Endodermal cell (in vitro differentiated cells): ENCODE measurements at places on chromosomes 4 and X. TPM values are rescaled to one million over a fixed set of nuclear protein-coding genes. Genes with fewer than 3 reads are reported as not detected.

DNA sequence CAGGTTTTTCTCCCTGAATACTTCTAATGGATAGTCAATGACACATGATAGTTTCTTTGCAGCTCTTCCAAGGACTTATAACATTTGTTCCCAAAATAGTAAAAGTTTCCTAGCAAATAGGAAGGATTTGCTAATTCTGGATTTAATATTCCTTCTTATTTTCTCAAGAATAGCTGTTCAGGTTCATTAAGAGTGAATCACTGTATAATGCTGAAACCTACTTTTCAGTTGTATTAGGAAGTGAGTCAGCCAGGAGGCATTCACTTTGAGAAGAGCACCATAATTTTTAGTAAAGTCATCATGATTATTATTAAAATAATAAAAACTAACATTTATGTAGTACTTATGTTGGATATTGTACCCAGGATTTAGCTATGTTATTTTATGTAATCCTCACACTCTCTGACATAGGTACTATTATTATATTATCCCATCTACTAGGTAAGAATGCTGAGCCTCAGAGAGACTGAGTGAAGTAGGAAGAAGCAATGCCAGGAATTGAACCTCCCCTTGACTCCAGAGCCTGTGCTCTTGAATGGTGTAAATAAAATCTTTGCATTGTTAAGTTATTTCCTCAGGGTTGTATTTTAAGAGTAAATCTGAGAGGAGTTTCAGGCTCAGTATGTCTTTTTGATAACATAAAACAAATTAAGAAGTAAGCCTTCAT is 114.8 kb downstream of the REELD1 start:
- no peak overlapping the region for H3K27ac ChIP-seq
- H3K27me3 ChIP-seq, result no peaks in the 10 kb centered on the region
- no peaks in the 10 kb centered on the region for H3K36me3 ChIP-seq
- no peak for DNase-seq

DNA sequence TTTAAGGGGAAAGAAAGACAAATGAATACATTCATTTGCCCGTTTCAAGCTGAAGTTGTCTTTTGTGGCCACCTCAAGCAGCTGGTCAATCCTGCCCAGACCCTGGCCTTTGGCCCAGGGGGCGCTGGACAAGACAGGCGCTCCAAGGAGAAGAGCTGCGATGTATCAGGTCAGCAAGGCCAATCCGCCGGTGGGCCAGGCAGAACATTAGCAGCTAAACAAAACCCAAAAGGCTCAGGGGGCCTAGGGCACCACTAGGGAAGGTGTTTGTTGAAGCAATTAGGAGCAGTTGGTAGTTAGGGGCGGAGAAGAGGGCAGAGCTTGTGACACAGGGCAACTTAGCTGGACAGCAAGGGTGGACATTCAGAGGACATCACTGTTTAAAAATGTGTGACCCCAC is 60.8 kb upstream of the TMEM33 start:
- no peak overlapping the region for H3K4me3 ChIP-seq
- H3K27me3 ChIP-seq, result peaks cover 100% of the 10 kb centered on the region
- peaks cover 5% of the 10 kb centered on the region for H3K4me1 ChIP-seq

DNA sequence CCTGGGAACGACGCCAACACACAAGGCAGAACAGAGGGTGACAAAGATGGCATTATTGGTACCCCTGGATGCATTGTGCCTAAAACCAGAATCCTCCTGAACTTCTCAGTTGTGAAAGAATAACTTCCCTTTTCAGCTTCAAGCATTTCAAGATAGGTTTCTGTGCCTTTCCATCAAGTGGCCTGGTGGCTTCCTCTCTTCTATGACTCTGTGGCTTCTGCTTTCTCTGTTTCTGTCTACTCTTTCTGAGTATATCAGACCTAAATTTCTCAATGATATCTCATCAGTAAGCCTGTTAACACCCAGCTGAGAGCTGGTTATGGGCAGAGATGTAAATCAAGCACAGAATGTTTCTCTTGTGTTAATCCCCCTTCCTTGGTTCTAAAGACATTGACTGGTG is 21.4 kb upstream of the FAM9B start:
- no peaks in the 10 kb centered on the region for H3K27me3 ChIP-seq
- H3K27ac ChIP-seq, result no peak overlapping the region
- no peaks in the 10 kb centered on the region for H3K4me1 ChIP-seq
- H3K36me3 ChIP-seq, result no peaks in the 10 kb centered on the region

DNA sequence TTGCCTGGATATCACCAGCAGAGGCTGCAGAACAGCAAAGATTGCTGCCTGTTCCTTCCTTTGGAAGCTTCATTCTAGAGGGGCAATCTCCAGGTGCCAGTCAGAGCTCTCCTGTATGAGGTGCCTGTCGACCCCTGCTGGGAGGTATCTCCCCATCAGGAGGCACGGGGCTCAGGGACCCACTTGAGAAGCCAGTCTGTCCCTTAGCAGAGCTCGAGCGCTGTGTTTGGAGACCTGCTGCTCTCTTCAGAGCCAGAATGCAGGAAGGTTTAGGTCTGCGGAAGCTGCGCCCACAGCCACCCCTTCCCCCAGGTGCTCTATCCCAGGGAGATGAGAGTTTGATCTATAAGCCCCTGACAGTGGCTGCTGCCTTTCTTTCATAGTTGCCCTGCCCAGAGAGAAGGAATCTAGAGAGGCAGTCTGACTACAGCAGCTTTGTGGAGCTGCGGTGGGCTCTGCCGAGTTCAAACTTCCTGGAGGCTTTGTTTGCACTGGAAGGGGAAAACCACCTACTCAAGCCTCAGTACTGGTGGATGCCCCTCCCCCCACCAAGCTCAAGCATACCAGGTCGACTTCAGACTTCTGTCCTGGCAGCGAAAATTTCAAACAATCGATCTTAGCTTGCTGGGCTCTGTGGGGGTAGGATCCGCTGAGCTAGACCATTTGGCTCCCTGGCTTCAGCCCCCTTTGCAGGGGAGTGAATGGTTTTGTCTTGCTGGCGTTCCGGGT is 57.9 kb downstream of the DKK2 start:
- no peaks in the 10 kb centered on the region for H3K4me1 ChIP-seq
- DNase-seq, result peak; percentile 67
- no peaks in the 10 kb centered on the region for H3K36me3 ChIP-seq
- no peak overlapping the region for H3K27ac ChIP-seq
- no peaks in the 10 kb centered on the region for H3K27me3 ChIP-seq
- no peak overlapping the region for H3K4me3 ChIP-seq

DNA sequence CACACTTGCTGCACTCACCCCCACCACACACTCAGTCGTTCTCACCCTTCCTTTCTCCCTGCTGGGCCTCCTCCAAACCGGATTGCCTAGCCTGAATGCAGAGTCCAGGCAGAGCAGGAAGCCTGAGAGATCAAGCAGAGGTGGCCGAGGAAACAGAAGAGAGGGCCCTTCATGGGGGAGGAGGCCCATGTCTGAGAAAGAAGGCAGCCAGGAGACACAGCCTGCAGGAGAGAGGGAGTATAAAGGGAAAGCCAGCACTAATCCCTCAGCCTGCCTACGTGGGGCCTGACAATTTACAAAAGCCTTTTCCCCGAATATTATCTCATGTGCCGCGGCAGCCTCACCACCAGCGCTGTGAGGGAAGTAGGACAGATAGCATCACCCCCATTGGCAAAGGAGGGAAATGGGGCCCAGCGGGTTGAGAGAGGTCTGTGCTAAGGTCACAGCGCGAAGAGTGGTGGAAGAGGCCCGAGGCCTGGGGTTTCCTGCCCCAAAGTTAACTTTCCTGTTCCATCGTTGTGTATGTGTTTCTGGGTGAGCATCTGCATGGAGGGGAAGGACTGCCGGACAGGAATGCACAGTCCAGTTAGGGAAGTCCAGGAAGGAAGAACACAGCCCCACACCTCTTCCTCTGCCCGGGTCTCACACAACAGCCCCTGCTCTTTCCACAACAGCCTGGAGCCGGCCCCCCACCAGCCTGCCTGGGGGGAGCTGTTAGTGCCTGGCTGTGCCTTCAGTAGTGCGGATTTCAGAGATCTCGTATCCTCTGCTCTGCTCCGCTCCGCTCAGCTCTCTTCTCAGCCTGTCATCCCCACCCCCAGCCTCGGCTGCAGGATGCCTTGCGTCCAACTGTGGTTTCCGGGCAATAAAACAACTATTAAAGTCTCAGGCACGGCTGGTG is 50.9 kb upstream of the BCOR start:
- H3K27me3 ChIP-seq, result peaks cover 63% of the 10 kb centered on the region
- H3K36me3 ChIP-seq, result no peaks in the 10 kb centered on the region
- H3K4me3 ChIP-seq, result no peak overlapping the region

DNA sequence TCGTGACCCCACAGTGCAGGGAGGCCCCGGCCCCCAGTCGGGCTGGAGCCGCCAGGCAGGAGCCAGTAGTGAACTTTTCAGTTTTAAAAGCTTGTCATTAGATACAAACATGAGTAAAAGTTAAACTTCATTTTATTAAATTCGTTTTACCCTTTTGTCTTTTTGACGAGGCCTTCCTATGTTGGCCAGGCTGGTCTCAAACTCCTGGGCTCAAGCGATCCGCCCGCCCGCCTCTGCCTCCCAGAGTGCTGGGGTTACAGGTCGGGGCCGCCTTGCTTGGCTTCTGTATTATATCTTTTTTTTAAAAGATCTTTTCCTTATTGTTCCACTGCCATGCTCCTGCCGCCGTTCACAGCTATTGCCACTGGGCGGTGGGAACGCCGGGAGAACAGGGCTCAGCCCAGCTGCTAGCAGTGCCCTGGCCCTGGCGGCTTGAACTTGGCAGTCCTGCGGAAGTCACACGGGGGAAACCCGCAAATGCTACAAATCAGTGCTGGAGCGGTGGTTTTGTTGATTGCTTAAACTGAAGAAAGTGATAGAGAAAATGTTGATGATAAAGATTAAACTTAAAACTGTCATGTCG is 968 bp upstream of the NELFA start:
- H3K4me1 ChIP-seq, result no peaks in the 10 kb centered on the region
- H3K4me3 ChIP-seq, result peak overlapping the region; percentile 90
- H3K36me3 ChIP-seq, result peaks cover 14% of the 10 kb centered on the region
- peak overlapping the region; percentile 99 for H3K27ac ChIP-seq

DNA sequence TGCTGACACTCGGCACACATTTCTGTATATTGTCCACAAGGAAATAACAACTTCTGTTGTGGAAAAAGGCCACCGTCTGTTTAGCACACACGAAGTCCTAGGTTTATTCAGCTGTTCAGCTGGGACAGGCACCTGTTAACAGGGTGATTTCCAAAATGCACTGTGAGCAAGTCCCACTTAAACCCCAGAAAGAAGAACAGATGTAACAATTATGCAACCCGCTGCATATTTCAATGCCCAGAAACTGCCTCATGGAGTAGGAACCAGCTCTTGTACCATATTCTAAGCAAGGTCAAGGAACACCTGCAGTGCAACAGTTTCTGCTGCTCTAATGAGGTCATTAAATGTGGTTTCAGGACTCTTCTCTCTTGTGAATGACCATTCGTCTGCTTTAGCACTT is 77.1 kb downstream of the GEMIN8 start:
- no peaks in the 10 kb centered on the region for H3K27me3 ChIP-seq
- no peaks in the 10 kb centered on the region for H3K36me3 ChIP-seq
- DNase-seq, result no peak
- no peak overlapping the region for H3K4me3 ChIP-seq
- no peaks in the 10 kb centered on the region for H3K4me1 ChIP-seq

- peaks cover 87% of the 10 kb centered on the region for H3K27me3 ChIP-seq
- DNase-seq, result no peak
- H3K27ac ChIP-seq, result no peak overlapping the region
- no peak overlapping the region for H3K4me3 ChIP-seq
These were observed 234.2 kb upstream of the TET2 start for GRCh38 chr4:104912518-104912917.

DNA sequence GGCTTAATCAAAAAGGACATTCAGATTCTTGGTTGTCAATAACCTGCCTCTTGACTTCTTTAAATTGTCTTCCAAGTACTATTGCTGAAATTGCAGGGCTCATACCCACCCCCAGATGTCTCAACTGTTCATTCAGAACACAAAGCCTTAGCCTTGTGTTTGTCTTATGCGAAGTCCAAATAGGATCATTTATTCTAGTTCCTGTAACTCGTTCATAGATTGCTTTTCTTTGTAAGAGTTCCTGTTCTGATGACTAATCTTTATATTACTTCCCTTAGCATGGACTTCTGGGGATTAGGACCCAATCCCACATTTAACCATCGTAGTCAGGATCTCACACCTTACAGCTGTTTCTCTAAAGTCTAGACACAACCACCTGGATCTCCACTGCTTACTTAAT is 226.0 kb downstream of the VEGFC start:
- no peak for DNase-seq
- no peak overlapping the region for H3K27ac ChIP-seq
- no peaks in the 10 kb centered on the region for H3K36me3 ChIP-seq
- H3K4me3 ChIP-seq, result no peak overlapping the region

GRCh38 chrX:17553961-17554482 is 179.0 kb downstream of the NHS start:
- no peak for DNase-seq
- H3K36me3 ChIP-seq, result no peaks in the 10 kb centered on the region
- H3K4me3 ChIP-seq, result no peak overlapping the region

DNA sequence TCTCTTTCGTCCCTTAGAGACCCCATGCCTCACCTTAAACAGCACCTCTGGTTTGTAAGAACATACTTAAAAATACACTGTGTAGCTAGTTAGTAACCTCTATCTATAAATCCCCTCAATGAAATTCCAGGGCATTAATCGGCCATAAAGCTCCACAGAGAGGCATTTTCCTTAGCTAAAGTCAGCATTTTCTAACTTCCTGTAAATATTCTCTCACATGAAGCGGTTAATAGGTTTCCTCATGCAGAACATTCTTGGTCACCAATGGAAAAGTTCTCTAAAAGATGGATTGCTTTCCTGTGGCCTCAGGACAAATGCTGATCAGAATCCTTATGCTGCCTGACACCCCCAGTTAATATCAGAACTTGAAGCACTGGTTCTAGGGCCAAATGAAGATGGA is 248.6 kb upstream of the BOD1L1 start:
- no peaks in the 10 kb centered on the region for H3K27me3 ChIP-seq
- no peak overlapping the region for H3K27ac ChIP-seq
- no peak overlapping the region for H3K4me3 ChIP-seq
- DNase-seq, result no peak
- no peaks in the 10 kb centered on the region for H3K36me3 ChIP-seq
- H3K4me1 ChIP-seq, result no peaks in the 10 kb centered on the region

DNA sequence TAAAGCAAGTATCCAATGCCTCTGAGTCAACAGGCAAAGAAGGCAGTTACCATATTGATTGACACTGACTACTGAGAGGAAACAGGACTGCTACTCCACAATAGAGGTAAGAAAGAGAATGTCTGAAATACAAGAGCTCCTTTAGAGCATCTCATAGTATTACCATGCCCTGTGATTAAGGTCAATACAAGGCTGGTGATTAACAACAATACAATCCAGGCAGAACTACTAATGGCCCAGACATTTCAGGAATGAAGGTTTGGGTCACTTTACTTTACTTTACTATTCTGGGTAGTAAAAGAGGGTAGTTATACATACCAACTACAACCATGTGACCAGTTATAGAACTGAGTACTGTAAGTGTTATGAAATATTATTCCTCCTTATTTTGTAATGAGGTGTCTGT is 44.5 kb downstream of the BRWD3 start:
- no peaks in the 10 kb centered on the region for H3K27me3 ChIP-seq
- H3K4me1 ChIP-seq, result no peaks in the 10 kb centered on the region
- peaks cover 8% of the 10 kb centered on the region for H3K36me3 ChIP-seq
- H3K4me3 ChIP-seq, result no peak overlapping the region
- DNase-seq, result no peak
- H3K27ac ChIP-seq, result no peak overlapping the region

The NPNT gene
- total RNA-seq, result 1.6 to 11.2 TPM (median 2.5 TPM) in 3 replicates

The ODAM gene
- not detected in 3 replicates for total RNA-seq

The SLC26A1 gene
- 0.75 and 1.0 TPM in 2 replicates for total RNA-seq

The TSPAN7 gene
- total RNA-seq, result 6.2 and 7.2 TPM in 2 replicates

The MAP3K15 gene
- 2.2 to 16.3 TPM (median 2.7 TPM) in 3 replicates for total RNA-seq

The LAP3 gene
- total RNA-seq, result 26.2 to 34.3 TPM (median 33.0 TPM) in 3 replicates

The CT45A3 gene
- not detected in 2 replicates for total RNA-seq

The ADH6 gene
- not detected in 2 replicates for total RNA-seq

The ESX1 gene
- not detected in 3 replicates for total RNA-seq

The AKAP17A gene
- 37.5 to 46.4 TPM (median 42.2 TPM) in 3 replicates for total RNA-seq

The HSFX4 gene
- total RNA-seq, result not detected in 2 replicates
